ENCODE measurements at places on chromosomes 5 and 9.

- DNase-seq, result no peak
These were observed 243.8 kb upstream of the RFX3 start for GRCh38 chr9:3769646-3770045.

- DNase-seq, result peak; percentile 65
These were observed 33.1 kb downstream of the FABP6 start for GRCh38 chr5:160262151-160263074.

DNA sequence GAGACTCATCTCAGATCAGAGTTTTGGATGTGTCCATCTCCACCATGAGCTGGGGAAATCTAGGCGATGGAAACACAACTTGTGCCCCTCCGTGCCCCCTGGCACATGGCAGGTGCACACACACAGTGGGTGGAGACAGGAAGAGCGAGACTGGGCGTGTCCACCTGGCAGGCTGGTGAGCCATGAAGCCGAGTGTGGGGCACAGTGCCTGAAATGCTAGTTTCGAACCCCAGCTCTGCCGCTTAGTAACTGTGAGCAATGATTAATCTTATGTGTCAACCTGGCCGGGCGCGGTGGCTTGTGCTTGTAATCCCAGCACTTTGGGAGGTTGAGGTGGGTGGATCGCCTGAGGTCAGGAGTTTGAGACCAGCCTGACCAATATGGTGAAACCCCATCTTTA lies 80.8 kb upstream of the RNU6ATAC start:
- DNase-seq, result no peak

DNA sequence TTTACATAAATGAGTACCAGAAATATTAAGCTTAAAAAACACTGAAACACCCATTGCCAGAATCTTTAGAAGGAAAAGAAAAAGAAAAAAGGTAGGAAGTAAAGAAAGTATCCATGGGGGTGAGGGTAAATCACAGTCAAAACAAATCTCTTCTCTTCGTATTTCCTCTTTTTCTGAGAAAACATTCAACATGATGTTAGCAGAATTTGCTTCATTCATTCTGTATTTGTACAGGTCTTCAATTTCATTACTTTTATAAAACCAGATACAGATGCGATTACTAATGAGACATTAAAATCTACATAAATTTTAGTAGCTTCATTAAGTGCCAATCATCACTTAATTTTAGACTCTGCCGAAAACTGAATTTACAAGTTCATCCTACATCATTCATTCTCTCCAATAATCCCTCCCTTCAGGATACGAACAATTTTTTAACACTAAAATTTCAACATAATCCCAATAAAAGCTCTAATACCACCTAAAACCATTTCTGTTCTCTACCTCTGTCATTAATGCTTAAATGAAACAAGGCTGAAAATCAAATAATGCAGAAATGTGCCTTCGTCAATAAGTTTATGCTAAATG lies 7.0 kb downstream of the NR3C1 start:
- DNase-seq, result no peak

All from H7 (cell line).